ENCODE measurements at places on chromosomes 5 and 9. TPM values are rescaled to one million over a fixed set of nuclear protein-coding genes. Genes with fewer than 3 reads are reported as not detected.

The VLDLR gene
- total RNA-seq: 5.0 TPM

The CAVIN4 gene
- total RNA-seq: 0.49 TPM

The PCDHGA11 gene
- total RNA-seq: 0.30 TPM

The OR1L6 gene
- not detected for total RNA-seq

The F12 gene
- 16.5 TPM for total RNA-seq

- no peaks in the 10 kb centered on the region for H3K36me3 ChIP-seq
- no peak overlapping the region for H3K27ac ChIP-seq
- no peak for DNase-seq
- no peak overlapping the region for H3K4me3 ChIP-seq
- peaks cover 6% of the 10 kb centered on the region for H3K4me1 ChIP-seq
These were observed 84.0 kb downstream of the NSUN2 start for GRCh38 chr5:6548756-6549285.

GRCh38 chr5:127772531-127772930 is 69.3 kb downstream of the CCDC192 start:
- no peaks in the 10 kb centered on the region for H3K36me3 ChIP-seq
- no peak overlapping the region for H3K27ac ChIP-seq
- no peak for DNase-seq
- H3K4me1 ChIP-seq: no peaks in the 10 kb centered on the region
- peaks cover 28% of the 10 kb centered on the region for H3K27me3 ChIP-seq

- H3K27ac ChIP-seq: no peak overlapping the region
- H3K36me3 ChIP-seq: no peaks in the 10 kb centered on the region
- no peak overlapping the region for H3K4me3 ChIP-seq
- no peaks in the 10 kb centered on the region for H3K27me3 ChIP-seq
These were observed 761.2 kb downstream of the SEMA5A start for GRCh38 chr5:8784692-8785091.

DNA sequence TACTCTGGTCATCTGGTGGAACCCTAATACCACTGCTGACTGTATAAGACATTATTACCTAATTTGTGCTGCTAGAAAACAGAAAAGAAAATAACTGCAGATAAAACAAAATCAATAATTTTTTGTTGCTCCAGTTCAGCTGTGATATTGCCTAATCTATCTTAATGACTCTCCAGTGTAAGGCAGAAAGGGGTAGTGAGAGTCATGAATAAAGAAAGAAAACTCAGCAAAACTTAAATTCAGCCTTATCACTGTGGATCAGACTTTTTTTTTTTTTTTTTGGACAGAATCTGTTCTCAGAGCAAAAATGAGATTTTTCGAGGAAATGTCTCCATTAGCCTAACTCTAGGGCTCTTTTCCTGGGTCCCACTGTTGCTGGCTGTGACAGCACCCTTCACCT is 1.1 kb upstream of the DOCK2 start:
- no peak for DNase-seq
- H3K4me3 ChIP-seq: no peak overlapping the region
- no peak overlapping the region for H3K27ac ChIP-seq
- no peaks in the 10 kb centered on the region for H3K36me3 ChIP-seq
- H3K4me1 ChIP-seq: peaks cover 15% of the 10 kb centered on the region
- no peaks in the 10 kb centered on the region for H3K27me3 ChIP-seq

DNA sequence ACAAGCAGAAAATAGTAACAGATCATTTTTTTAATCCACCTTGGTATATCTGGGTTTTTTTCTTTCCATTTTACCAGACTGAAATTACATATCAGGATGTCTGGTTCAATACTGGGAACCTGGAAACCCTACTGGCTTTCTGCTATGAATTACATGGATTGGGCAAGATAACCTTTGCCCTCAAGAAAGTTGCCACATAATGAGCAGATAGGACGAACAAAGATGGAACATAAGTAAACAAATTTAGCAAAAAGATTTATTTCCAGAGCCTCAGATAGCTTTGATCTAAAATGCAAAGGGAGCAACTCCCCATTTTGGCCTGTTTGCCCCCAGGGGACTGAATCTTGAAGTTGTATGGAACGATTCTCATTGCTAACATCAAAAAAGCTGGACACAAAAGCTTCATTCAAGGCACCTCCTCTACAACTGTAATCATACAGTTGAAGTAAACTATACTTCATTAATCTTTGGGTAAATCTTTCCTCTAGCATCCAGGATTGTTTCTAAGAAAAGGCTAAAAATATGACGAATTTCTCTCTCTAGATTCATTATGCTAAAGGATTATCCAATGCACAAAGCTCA is 131.6 kb upstream of the PTGER4 start:
- no peak overlapping the region for H3K27ac ChIP-seq
- peaks cover 20% of the 10 kb centered on the region for H3K4me1 ChIP-seq
- H3K36me3 ChIP-seq: no peaks in the 10 kb centered on the region
- no peaks in the 10 kb centered on the region for H3K27me3 ChIP-seq
- DNase-seq: no peak
- H3K4me3 ChIP-seq: no peak overlapping the region

DNA sequence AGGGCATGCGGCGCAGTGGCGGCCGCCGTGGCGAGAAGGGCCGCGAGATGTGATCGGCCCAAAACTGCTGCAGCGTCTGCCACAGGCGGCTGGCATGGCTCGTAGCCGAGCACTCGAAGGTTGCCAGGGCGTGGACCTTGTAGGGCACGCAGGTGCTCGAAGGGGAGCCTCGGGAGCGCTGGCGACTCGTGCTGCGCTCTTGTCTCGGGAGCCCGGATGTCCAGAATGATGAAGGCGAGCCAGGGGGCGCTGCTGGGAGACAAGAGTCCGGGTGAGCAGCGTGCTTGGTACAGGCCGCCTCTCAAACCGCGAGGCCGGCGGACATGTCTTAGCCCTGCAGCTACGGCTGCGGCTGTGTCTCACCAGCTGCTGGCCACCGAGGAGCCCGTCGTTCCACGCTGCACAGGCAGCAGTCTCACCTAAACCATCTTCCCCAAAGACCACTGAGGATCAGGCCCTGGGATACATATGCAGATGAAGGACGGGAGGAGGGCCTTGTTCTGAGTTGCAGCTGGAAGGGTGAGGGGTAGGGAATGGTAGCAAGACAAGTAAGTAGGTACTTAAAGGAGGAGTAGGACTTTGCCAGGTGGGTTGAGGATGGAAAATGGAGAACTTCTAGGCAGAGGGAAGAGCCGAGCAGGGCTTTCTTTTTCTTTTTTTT is 1.7 kb downstream of the CBY3 start:
- peak overlapping the region; percentile 99 for H3K4me3 ChIP-seq
- peak; percentile 65 for DNase-seq
- no peaks in the 10 kb centered on the region for H3K27me3 ChIP-seq
- H3K36me3 ChIP-seq: peaks cover 24% of the 10 kb centered on the region
- H3K4me1 ChIP-seq: peaks cover 18% of the 10 kb centered on the region

DNA sequence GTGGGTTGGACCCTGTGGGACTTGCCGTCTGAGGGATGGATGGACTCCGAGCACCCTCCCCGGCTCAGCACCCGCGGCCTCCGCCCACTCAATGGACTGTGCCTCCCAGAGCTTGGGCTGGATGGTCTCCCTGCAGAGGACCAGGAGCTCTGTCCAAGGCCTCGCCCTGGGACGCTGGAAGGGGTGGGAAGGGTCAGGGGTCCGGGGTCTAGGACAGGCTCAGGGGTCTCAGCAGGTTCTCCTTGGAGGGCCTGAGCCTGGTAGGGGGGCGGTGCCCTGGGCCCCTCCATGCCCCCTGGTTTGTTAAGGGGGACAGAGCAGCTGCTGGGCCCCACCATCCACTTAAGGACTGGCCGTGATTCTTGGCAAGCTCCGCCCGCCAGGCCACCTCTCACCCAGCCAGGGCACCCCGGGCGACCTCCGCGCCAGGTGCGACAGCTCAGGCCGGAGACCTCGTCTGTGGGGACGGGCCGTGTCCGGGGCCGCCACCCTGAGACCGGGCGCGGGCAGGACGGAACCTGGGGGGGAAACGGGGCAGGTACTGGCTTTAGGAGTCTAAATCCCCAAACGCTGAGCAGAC is 29.2 kb downstream of the EXOC3 start:
- peak; percentile 34 for DNase-seq
- peak overlapping the region; percentile 35 for H3K27ac ChIP-seq
- peaks cover 12% of the 10 kb centered on the region for H3K4me1 ChIP-seq
- H3K27me3 ChIP-seq: peaks cover 5% of the 10 kb centered on the region
- H3K36me3 ChIP-seq: peaks cover 21% of the 10 kb centered on the region
- H3K4me3 ChIP-seq: peak overlapping the region; percentile 79

DNA sequence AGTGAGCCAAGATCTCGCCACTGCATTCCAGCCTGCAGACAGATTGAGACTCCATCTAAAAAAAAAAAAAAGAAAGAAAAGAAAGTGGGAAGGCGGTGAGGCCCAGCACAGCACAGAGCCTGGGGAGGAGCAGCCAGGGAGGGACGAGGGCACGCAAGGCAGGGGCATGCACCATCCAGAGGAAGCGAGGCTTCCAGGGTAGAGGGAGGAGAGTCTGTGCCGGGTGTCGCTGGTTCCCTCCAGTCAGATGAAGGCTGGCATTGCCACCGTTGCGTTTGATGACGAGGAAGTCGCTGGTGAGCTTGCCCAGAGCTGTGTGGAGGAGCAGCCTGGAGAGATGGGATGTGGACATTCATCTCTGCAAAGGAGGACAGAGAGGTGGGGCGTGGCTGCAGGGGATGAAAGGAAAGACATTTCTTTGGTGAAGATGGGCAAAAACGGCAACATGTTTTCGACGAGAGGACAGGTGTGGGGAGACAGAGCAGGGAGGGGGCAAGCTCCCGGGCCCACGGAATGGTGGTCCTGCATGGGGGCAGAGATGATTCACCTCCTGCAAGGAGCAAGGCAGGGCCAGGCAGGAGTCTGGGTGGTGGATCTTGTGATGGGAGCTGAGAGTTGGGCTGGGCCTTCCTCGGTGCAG is 18.6 kb upstream of the OLFM1 start:
- H3K4me3 ChIP-seq: no peak overlapping the region
- DNase-seq: no peak
- peaks cover 52% of the 10 kb centered on the region for H3K27me3 ChIP-seq
- H3K36me3 ChIP-seq: no peaks in the 10 kb centered on the region
- no peaks in the 10 kb centered on the region for H3K4me1 ChIP-seq
- no peak overlapping the region for H3K27ac ChIP-seq

- no peak for DNase-seq
- H3K36me3 ChIP-seq: peaks cover 91% of the 10 kb centered on the region
- H3K27ac ChIP-seq: no peak overlapping the region
- H3K4me1 ChIP-seq: peaks cover 3% of the 10 kb centered on the region
- H3K4me3 ChIP-seq: no peak overlapping the region
These were observed 35.1 kb downstream of the SH3GLB2 start for GRCh38 chr9:128992995-128993394.

DNA sequence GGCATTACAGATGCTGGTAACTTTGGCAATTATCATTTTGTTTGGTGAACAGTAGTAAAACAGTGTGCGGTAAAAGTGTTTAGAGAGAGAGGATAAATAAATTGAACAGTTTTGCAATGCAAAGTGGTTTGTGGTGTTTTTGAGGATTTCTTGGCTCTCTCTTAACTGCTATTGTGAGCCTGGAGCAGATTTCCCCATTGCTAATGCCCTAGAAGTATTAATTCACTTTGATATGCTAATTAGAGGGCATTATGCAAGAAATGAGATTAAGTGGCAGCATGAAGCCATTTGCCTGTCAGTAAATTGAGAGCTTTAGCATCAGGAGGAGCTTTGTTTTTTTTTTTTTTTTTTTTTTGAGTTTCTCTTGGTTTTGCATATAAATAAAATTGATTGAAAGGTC is 8.2 kb downstream of the PBX3 start:
- DNase-seq: no peak
- H3K36me3 ChIP-seq: no peaks in the 10 kb centered on the region
- peaks cover 17% of the 10 kb centered on the region for H3K4me1 ChIP-seq
- no peak overlapping the region for H3K4me3 ChIP-seq

GRCh38 chr9:133144904-133145851 is 18.5 kb downstream of the GBGT1 start:
- H3K36me3 ChIP-seq: no peaks in the 10 kb centered on the region
- no peaks in the 10 kb centered on the region for H3K27me3 ChIP-seq
- H3K27ac ChIP-seq: no peak overlapping the region

All from MCF 10A (cell line).